ENCODE measurements at places on chromosomes 3 and 15.

- no peak for DNase-seq
Observed at GRCh38 chr3:143361589-143361988, 242.0 kb downstream of the CHST2 start.

- DNase-seq: no peak
Observed at GRCh38 chr3:133833267-133833666, 27.7 kb downstream of the SRPRB start.

DNA sequence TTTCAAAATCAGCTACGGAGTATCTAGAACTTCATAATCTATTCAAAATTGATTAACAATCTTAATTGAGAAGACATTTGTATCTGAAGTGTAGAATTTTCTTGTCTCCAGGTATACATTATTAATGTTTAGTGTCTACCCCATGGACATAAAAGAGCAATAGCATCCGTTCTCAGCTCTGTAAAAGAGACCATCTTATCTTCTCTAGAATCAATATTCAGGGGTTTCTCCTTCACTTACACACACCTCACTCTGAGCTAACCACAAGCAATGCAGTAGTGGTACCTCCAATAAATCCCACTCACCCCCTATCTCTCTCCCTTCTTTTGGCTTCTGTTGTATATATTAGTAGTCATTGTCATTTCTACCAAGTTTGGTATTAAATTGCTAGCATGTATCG, 16.2 kb downstream of the MBNL1 start:
- DNase-seq: no peak

- DNase-seq: no peak
Observed at GRCh38 chr15:100588638-100589242, 13.2 kb downstream of the LINS1 start.

DNA sequence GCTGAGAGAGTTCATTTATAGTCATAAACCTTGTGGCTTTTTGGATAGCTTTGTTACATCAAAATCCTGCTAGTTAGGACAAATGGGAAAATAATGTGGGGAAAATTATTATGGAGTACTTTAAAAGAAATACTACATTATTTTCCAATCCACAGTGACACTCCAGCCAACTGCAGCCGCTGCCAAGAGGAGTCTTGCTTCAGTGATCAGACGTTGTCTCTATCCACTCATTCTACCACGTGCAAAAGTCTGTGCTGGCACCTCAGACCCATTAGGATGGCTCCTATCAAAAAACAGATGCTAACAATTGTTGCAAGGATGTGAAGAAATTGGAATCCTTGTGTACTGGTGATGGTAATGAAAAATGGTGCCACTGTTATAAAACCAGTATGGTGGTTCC, 128.6 kb upstream of the IQSEC1 start:
- no peak for DNase-seq

DNA sequence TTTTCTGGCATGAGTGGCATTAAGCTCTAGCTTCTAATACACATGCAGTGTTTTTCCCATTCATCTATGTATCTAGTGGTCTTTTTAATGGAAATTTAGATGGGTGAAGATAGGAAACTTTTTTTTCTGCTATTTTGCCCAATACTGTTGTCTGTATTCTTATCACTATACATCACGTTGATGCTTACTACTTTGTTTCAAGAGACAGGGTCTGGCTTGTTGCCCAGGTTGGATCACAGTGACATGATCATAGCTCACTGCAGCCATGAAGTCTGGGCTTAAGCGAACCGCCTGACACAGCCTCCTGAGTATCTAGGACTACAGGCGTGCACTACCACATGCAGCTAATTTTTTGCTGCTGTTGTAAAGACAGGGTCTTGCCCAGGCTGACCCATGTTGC, 84.6 kb downstream of the PEAK1 start:
- DNase-seq: no peak

- DNase-seq: no peak
Observed at GRCh38 chr3:70996082-70996481, 587.4 kb downstream of the FOXP1 start.

DNA sequence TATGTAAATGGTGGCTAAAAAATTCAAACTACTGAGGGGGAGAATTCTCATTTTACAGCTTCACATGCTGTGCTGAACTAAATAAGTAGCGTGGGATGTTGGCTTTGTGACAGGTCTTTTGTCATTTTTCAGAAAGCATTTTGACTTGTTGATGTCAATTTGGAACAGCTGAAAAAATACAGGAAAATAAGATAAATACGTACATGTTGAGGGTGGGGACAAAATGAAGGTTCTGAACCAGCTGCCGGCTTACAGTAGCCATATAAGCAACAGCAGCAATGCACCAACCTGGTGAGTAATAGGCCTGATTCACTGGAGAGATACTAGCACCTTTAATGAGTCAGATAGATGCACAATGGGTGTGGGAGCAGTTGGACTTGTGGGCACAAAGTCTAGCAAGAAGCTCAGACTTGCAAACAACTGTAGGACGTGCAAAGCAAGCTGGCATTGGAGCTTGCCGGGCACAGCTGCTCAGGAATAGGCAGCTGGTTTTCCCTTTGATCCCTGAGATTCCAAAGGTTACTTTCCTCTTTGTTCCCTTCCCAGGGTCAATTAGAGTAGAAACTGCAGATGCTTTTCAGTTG, 12.9 kb downstream of the B3GNT5 start:
- no peak for DNase-seq

DNA sequence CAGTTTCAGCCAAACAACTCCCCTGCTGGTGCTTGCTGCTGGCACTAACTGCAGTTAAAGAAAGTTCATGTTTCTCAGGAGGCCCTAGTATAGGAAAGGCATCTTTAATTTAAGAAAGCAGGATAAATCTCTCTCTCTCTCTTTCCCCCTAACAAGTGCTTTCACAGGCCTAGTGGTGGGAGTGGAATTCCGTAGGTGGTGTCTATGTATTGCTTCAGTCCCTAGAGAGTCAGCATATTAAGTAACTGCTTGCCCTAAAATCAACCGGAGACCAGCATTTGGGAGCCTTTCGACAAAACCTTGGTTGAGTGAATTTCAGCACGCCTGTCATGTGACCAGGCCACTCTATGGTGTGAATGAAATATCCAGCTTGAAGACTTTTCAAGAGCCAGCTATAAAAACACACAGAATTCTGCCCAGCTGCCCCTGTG, 169.2 kb upstream of the TGFBR2 start:
- DNase-seq: no peak

- DNase-seq: no peak
Observed at GRCh38 chr3:188918093-188918492, 253.7 kb upstream of the TPRG1 start.

DNA sequence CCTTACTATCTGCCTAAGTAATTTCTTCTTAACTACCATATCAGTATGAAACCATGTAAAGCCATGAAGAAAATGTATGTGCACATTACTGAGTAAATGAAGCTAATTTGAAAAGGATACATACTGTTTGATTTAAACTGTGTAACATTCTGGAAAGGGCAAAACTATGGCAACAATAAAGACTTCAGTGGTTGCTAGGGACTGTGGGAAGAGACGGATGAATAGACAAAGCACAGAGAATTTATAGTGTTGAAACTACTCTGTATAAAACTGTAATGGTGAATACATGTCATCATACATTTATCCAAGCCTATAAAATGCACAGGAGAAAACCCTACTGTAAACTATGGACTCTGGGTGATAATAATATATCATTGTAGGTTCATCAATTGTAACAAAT, 1103.7 kb upstream of the EPHA6 start:
- DNase-seq: no peak

DNA sequence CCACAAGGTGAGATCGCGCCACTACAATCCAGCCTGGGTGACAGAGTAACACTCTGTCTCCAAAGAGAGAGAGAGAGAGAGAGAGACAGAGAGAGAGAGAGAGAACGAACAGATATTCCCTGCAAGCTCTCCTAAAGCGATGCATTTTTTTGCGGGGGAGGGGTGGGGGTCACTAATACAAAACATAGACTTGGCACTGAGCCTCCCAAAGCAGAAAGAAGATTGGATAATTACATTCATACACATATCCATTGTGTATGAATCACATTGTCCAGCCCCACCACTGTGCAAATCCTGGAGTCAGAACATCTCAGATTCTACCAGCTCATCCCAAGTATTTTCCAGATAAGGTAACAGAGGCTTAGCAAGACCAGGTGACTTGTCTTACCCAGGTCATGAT, 459.9 kb downstream of the MAGI1 start:
- no peak for DNase-seq

DNA sequence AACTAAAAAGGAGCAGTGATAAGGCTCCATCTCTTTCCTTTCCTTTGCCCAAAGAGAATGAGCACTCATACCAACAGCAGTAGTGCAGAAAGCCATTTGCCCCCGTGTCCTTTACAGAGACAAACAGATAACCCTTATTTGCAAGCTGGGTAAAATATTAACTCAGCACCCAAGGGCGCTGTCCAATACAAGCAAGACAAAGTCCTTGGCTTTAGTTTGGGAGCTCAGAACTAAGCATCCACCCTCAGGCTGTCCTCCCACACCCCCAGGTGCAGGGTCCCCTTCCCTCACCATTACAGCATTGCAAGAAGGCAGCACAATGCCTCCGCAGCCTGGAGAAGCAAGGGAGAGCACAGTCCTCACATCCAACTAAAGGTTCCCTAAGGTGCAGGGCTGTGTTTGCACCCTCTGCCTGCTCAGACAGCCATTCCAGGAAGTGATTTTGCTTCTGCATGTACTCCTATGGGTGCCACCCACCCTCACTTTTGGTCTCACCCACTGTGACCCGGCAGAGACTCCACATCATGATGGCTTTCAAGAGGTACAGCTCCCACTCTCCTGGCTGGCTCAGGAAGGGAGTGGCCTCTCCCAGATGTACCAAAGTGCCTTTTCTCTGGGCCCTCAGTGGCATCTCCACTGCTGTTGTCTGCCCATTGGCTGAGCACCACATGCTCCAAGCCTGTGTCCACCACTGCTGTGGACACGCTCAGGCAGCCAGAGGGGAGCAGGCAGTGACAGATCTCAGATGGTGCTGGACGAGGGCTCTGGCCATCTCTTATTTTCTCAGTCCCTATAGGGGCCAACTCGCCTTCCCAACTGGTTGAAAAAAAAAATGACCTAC, 34.1 kb upstream of the HES1 start:
- no peak for DNase-seq

DNA sequence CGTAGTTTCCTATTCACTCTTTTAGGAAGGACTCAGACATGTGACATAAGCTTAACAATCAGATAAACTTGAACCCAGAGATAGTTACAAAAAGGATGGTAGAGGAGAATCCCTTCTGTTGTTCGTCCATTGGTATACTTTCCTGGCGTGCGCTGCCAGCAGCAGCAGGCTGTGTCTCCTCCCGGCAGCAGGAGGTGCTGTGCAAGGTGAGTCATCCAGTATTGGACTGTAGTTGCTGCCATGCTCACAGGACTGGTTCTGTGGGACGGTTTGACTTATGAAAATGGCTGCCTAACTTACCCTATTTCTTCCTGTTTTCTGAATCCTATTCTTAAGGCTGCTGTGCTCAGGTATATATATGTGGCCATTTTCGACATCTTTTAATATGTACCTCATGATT, 253.4 kb upstream of the LRRC3B start:
- DNase-seq: no peak
